GM23248 (cell line): ENCODE measurements at places on chromosomes 13 and 19. TPM values are rescaled to one million over a fixed set of nuclear protein-coding genes. Genes with fewer than 3 reads are reported as not detected.

GRCh38 chr19:2511991-2512390 lies 36.1 kb downstream of the GADD45B start:
- DNase-seq: no peak
- no peaks in the 10 kb centered on the region for H3K36me3 ChIP-seq
- 0 out of 2 replicates have a peak, but pooled peaks cover 1% of the 10 kb centered on the region for H3K4me1 ChIP-seq

- no peaks in the 10 kb centered on the region for H3K36me3 ChIP-seq
- H3K27me3 ChIP-seq: no peaks in the 10 kb centered on the region
- no peak for DNase-seq
Observed at GRCh38 chr19:23099966-23100365, 16.9 kb upstream of the ZNF730 start.

DNA sequence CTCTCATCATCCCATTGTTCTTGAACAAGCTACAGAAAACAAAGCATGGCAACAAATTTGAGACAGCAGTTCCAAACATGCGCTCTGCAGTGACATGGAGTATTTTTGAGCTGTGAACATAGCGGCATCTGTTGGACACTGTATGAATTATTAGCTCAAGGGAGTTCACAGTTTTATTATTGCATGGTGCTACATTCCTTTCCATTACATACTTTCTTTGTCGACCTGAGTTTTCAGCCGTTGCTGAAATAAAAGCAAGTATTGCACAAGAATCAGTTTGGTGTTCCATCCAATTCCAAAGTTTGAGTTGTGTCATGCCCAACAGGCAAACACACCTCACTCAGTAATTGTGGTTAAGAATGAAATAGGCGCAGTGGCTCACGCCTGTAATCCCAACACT lies 30.1 kb upstream of the METTL21C start:
- H3K27ac ChIP-seq: no peak overlapping the region
- H3K27me3 ChIP-seq: 0 out of 2 replicates have a peak, but pooled peaks cover 2% of the 10 kb centered on the region
- peak; percentile 80 for DNase-seq
- no peaks in the 10 kb centered on the region for H3K36me3 ChIP-seq
- 0 out of 2 replicates have a peak, but pooled peaks cover 3% of the 10 kb centered on the region for H3K4me1 ChIP-seq
- H3K4me3 ChIP-seq: no peak overlapping the region

ZNF382 gene
- 7.1 and 11.1 TPM in 2 replicates for total RNA-seq

GRCh38 chr13:31591642-31592233 lies 147.6 kb upstream of the RXFP2 start:
- H3K27me3 ChIP-seq: no peaks in the 10 kb centered on the region
- no peak for DNase-seq
- no peak overlapping the region for H3K4me3 ChIP-seq
- no peaks in the 10 kb centered on the region for H3K36me3 ChIP-seq
- H3K4me1 ChIP-seq: peaks cover 14% of the 10 kb centered on the region

DNA sequence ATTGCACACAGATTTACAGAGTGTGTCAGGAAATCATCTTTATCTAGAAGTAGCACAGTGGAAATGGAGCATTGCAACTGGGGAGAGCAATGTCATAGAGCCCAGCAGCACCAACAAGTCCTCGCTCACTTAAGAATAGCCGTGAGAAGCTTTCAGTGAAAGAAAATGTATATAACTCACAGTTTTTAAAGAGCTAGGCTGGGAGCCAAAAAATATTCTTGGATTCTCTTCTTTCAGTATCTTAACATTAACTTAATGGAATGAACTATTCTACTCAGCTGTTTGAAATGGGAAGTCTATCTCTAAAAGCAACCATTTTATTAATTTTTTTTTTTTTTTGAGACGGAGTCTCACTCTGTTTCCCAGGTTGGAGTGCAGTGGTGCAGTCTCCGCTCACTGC lies 329.6 kb downstream of the COG6 start:
- no peaks in the 10 kb centered on the region for H3K4me1 ChIP-seq
- no peak overlapping the region for H3K27ac ChIP-seq
- no peaks in the 10 kb centered on the region for H3K36me3 ChIP-seq
- H3K4me3 ChIP-seq: no peak overlapping the region

GRCh38 chr13:28231642-28232041 lies 93.3 kb downstream of the PAN3 start:
- no peaks in the 10 kb centered on the region for H3K27me3 ChIP-seq
- DNase-seq: no peak
- H3K4me1 ChIP-seq: no peaks in the 10 kb centered on the region
- H3K27ac ChIP-seq: no peak overlapping the region
- H3K36me3 ChIP-seq: peaks cover 10% of the 10 kb centered on the region; the same call in 1 of the 2 replicates

- DNase-seq: no peak
- H3K36me3 ChIP-seq: no peaks in the 10 kb centered on the region
- H3K27me3 ChIP-seq: no peaks in the 10 kb centered on the region
- H3K27ac ChIP-seq: peak overlapping the region; percentile 77
- peaks cover 28% of the 10 kb centered on the region for H3K4me1 ChIP-seq
Observed at GRCh38 chr19:49458567-49458903, 5.5 kb downstream of the ALDH16A1 start.

- H3K4me1 ChIP-seq: peaks cover 19% of the 10 kb centered on the region
- H3K36me3 ChIP-seq: peaks cover 9% of the 10 kb centered on the region; the same call in 1 of the 2 replicates
- H3K27me3 ChIP-seq: no peaks in the 10 kb centered on the region
- no peak for DNase-seq
Observed at GRCh38 chr13:101618440-101619187, 166.1 kb downstream of the ITGBL1 start.

GRCh38 chr13:99295488-99296252 lies 11.5 kb downstream of the GPR183 start:
- DNase-seq: no peak
- no peaks in the 10 kb centered on the region for H3K27me3 ChIP-seq
- no peak overlapping the region for H3K27ac ChIP-seq
- peaks cover 5% of the 10 kb centered on the region; the same call in 1 of the 2 replicates for H3K4me1 ChIP-seq
- no peak overlapping the region for H3K4me3 ChIP-seq
- H3K36me3 ChIP-seq: no peaks in the 10 kb centered on the region

GRCh38 chr19:574658-575526 lies 2.5 kb downstream of the BSG start:
- H3K27ac ChIP-seq: peak overlapping the region; percentile 44
- no peaks in the 10 kb centered on the region for H3K27me3 ChIP-seq
- peak; percentile 68 for DNase-seq
- peak overlapping the region; percentile 64 for H3K4me3 ChIP-seq
- peaks cover 30% of the 10 kb centered on the region for H3K4me1 ChIP-seq

GRCh38 chr19:45140533-45140932 lies 20.2 kb downstream of the NKPD1 start:
- H3K27me3 ChIP-seq: no peaks in the 10 kb centered on the region
- H3K27ac ChIP-seq: no peak overlapping the region
- DNase-seq: no peak

OR1M1 gene
- total RNA-seq: not detected in 2 replicates

ZNF560 gene
- 0.25 and 1.9 TPM in 2 replicates for total RNA-seq

DNA sequence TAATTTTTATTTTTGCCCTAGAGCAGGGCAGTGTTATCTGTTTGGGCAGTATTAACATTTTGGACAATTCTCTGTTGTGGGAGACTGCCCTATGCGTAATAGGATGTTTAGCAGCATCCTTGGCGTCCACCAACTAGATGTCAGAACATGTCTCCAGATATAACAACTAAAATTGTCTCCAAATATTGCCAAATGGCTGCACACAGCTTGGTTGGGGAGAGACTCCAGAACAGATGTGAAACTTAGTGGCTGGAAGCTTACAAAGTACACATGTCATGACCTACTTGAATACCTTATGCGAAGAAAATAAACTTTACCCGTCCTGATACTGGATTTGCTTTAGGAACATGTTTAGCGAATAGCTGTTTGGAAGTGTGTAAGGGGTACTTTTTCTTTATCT lies 123.0 kb downstream of the GGACT start:
- no peak for DNase-seq
- H3K4me1 ChIP-seq: peaks cover 6% of the 10 kb centered on the region; the same call in 1 of the 2 replicates
- no peak overlapping the region for H3K4me3 ChIP-seq
- no peak overlapping the region for H3K27ac ChIP-seq

IGSF23 gene
- total RNA-seq: not detected in 2 replicates

DNA sequence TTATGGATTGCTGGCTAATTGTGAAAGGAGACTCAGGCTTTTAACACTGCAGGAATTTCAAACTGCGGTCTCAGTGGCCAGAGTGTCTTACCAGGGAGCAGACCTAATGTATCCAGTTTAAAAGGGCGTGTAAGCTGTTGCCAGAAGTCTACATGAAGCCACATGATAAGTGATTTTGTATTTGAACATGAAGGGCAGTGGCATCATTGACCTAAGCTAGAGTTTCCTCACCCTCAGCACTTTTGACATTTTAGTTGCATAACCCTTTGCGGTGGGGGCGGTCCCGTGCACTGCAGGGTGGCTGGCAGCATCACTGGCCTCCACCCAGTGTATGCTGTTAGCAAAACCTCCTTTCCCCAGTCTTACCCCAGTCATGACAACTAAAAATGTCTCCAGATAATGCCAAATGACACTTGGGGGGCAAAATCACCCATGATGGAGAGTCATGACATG lies 23.7 kb upstream of the GPR18 start:
- no peaks in the 10 kb centered on the region for H3K27me3 ChIP-seq
- H3K36me3 ChIP-seq: no peaks in the 10 kb centered on the region
- H3K4me3 ChIP-seq: no peak overlapping the region

DNA sequence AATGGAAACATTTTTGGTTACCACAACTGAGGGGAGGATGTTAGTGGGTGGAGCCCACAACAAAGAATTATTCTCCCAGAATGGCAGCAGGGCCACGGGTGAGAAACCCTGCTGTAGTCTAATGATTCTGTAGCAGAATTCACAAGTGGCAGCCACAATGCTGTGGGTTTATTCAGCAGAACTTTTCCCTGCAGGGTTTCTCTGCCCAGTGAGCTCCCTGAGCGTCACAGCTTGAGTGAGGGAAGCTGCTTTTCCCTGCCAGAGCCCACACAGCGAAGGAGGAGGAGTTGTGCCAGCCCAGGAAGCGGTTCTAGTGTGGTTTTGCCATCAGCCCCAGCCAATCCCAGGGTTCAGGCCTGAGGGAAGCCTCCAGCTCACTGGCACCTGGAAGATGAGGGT lies 4.4 kb downstream of the ATP12A start:
- H3K4me1 ChIP-seq: peaks cover 13% of the 10 kb centered on the region
- no peaks in the 10 kb centered on the region for H3K36me3 ChIP-seq
- H3K4me3 ChIP-seq: no peak overlapping the region
- no peak overlapping the region for H3K27ac ChIP-seq

GRCh38 chr19:15838351-15838750 lies 22.9 kb upstream of the OR10H1 start:
- no peaks in the 10 kb centered on the region for H3K27me3 ChIP-seq
- DNase-seq: no peak
- no peaks in the 10 kb centered on the region; the same call in 1 of the 2 replicates for H3K4me1 ChIP-seq
- no peaks in the 10 kb centered on the region for H3K36me3 ChIP-seq

PRTN3 gene
- total RNA-seq: not detected in 2 replicates

DNA sequence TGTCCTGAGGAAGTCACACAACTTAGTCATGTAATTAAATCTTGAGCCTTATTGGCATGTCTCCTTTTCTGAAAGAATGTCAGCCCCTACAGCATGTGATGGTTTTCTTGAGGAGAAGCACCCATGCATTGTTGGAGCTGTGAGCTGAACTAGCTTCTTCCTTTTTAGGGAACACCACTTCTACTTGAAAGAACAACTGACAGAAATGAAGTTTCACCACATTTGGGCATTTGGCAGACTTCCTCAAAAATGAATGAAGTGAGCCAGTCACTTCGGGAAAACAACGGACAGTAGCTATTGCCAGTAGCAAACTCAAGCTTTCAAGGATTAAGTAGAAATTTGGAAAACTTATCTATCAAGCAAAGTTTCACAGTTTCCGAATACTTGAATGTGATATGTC lies 1351.3 kb downstream of the EFNB2 start:
- H3K36me3 ChIP-seq: no peaks in the 10 kb centered on the region
- H3K27ac ChIP-seq: no peak overlapping the region
- DNase-seq: no peak
- no peak overlapping the region for H3K4me3 ChIP-seq

- no peak for DNase-seq
- no peak overlapping the region for H3K27ac ChIP-seq
- H3K27me3 ChIP-seq: no peaks in the 10 kb centered on the region
- H3K36me3 ChIP-seq: no peaks in the 10 kb centered on the region
- H3K4me3 ChIP-seq: no peak overlapping the region
- no peaks in the 10 kb centered on the region for H3K4me1 ChIP-seq
Observed at GRCh38 chr13:22789027-22789593, 391.7 kb upstream of the SGCG start.

TPTE2 gene
- total RNA-seq: not detected in 2 replicates

LENG9 gene
- total RNA-seq: 6.6 and 13.5 TPM in 2 replicates

SPATA13 gene
- total RNA-seq: 4.6 and 7.6 TPM in 2 replicates

DNA sequence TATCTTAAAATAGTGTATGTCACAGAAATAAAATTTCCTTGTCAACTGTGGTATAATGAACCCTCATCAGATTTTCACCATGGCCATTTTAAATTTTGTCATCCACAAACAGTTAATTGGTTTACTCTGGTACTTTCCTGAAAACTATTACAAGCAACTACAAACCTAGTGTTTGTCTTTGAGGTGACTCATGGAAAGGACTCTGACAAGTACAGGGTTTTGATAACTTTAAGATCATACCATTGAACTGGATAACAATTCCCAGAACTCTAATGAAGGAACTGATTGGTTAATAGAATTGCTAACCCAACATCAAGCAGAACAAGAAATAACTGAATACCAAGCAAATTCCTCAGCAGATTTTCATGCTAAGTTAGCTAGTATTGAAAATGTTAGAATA lies 237.7 kb upstream of the IPO5 start:
- H3K4me3 ChIP-seq: no peak overlapping the region
- no peaks in the 10 kb centered on the region for H3K36me3 ChIP-seq
- H3K27ac ChIP-seq: no peak overlapping the region
- DNase-seq: no peak
- no peaks in the 10 kb centered on the region for H3K27me3 ChIP-seq
- H3K4me1 ChIP-seq: no peaks in the 10 kb centered on the region

- no peak for DNase-seq
- no peaks in the 10 kb centered on the region for H3K4me1 ChIP-seq
- H3K4me3 ChIP-seq: no peak overlapping the region
- no peak overlapping the region for H3K27ac ChIP-seq
- no peaks in the 10 kb centered on the region for H3K36me3 ChIP-seq
- no peaks in the 10 kb centered on the region for H3K27me3 ChIP-seq
Observed at GRCh38 chr13:49300276-49300675, 52.6 kb downstream of the CDADC1 start.

SMIM24 gene
- total RNA-seq: not detected in 2 replicates

DNA sequence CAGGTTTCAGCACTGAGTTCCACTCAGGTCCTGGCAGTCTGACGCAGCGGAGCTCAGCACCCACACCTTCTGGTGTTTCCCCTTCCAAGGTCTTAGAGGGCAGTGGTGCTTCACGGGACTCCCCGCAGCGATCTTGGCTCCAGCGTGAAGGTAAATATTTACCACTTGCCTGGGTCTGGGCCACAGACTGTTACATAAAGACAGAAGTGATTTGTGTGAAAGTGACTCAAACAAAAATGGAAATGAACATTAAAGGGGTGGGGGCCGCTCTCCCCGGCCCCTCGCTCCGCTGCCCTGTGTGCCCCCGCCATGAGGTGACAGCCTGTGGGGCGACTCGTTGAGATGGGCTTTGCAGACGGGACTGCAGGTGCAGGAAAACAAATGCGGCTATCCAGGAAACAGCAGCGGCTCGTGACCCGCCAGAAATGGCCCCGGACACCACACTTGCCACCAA lies 55.0 kb downstream of the GGACT start:
- H3K36me3 ChIP-seq: no peaks in the 10 kb centered on the region
- H3K27me3 ChIP-seq: no peaks in the 10 kb centered on the region
- no peak overlapping the region for H3K4me3 ChIP-seq
- 0 out of 2 replicates have a peak, but pooled peaks cover 4% of the 10 kb centered on the region for H3K4me1 ChIP-seq

- DNase-seq: peak; percentile 54
- H3K4me3 ChIP-seq: no peak overlapping the region
- peaks cover 7% of the 10 kb centered on the region for H3K36me3 ChIP-seq
Observed at GRCh38 chr13:100124265-100124664, 35.4 kb downstream of the PCCA start.

GRCh38 chr13:25783601-25784024 lies 268.2 kb downstream of the SHISA2 start:
- H3K36me3 ChIP-seq: no peaks in the 10 kb centered on the region
- no peaks in the 10 kb centered on the region for H3K4me1 ChIP-seq
- no peak overlapping the region for H3K27ac ChIP-seq
- no peak for DNase-seq
- H3K4me3 ChIP-seq: no peak overlapping the region

NPHS1 gene
- total RNA-seq: not detected in 2 replicates
